ENCODE measurements at places on chromosomes 2 and 18. TPM values are rescaled to one million over a fixed set of nuclear protein-coding genes. Genes with fewer than 3 reads are reported as not detected.

GRCh38 chr2:118442996-118443553 is 354.8 kb downstream of the INSIG2 start:
- DNase-seq = no peak

DNA sequence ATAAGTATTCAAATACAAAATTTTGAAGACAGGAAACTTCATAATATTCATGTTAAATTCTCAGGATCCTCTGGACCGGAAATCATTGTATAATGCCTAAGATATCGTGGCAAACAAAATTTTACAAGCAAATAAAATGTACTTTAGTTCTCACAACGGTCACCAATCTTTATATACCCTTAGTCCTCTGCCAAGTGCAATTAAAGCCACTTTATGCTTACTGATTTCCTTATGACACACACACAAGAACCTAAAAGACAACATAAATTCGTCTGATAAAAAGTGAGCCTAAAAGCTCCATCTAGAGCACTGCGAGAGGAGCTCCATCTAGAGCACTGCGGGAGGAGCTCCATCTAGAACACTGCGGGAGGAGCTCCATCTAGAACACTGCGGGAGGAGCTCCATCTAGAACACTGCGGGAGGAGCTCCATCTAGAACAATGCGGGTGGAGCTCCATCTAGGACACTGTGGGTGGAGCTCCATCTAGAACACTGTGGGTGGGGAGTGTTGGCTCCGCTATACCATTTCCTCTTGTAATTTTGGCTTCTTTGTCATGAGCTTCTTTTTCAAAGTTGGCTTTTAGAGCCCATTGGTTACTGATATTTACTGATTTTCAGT is 15.9 kb downstream of the ATP8B1 start:
- DNase-seq = peak; percentile 32

SMYD1 gene
- not detected for total RNA-seq

RASGRP3 gene
- 19.3 TPM for total RNA-seq

VAMP8 gene
- 122 TPM for total RNA-seq
